ENCODE measurements at places on chromosomes 7 and 10.

- no peak for DNase-seq
Observed at GRCh38 chr7:157596471-157596870, 259.7 kb downstream of the DNAJB6 start.

DNA sequence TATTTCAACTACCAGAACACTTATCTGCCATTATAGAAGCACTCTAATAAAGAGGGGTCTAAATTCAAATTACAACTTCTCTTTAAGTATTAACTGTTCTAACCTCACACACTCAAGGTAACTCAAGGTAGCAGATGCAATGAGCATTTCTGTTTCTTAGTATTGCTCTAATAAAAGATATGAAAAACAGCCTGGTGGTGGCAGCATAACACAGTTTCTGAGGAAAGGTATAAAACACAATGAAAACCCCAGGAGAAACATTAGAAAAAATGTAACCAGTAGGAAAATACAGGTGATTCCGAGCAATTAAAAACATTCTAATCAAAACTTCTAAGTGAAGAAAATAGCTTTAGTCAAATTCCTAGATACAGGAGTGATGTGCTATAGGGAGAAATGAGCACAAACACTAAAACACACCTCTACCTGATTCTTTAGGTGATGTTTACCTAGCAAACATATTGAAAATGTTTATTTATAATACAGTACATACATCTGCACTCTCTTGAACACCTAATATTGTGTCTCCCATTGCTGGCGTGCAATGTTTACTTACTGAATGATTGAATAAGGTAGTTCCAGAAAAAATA lies 3.5 kb downstream of the MKRN1 start:
- peak; percentile 10 for DNase-seq

DNA sequence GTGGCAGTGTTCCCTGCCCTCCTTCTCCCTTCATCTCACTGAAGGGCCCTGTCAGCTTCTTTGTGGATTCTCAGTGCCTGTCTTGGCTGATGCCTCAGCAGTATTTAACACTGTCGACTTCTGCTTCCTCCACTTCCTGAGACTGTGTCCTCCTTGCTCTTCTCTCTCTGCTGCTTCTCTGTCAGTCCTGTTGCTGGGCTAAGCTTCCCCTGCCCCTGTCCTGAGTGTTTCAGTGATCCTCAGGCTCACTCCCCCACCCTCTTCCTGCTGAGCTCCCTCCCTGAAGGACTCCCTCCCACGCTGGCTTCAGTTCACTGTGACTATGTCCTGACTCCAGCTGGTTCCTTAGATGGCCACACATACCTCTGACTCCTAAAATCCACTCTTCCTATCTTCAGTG lies 64.9 kb downstream of the CREM start:
- no peak for DNase-seq

DNA sequence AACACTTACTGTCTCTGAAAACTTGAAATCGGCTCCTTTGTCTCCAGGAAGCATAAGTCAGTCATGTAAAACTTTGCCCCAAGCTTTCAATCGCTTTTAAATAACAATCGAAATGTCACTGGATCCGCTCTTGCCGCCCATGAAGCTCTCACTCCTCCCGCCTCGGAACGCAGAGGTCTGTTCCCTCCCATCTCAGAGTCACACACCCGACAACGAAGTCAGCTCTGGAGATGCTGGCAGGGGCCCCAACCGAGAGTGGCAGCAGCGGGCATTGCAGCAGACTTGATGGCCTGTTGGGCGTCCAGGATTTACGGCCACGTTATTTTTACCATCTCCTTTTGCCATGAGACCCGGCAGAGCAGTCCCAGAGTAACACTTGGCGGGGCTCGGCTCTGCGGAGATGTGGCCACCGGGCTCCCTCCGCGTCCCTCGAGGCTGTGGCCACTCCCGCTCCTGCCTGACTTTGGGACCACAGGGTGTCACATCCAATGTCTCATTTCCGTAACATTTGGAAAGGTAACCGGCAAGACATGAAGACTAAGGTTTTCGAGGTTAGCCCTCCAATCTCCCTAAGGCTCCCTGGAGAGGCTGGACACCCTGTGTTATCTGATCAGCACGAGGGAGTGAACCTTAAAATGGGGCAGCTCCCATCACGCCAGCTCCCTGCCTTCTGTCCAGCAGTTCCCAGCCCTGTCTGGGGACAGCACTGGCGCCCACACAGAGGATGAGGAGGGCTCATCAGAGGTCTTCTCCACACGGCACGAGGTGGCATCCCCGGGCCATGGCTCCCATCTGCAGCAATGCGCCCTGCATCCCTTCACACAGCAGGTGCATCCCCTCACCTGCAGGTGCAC lies 62.8 kb upstream of the ADGRA1 start:
- no peak for DNase-seq

DNA sequence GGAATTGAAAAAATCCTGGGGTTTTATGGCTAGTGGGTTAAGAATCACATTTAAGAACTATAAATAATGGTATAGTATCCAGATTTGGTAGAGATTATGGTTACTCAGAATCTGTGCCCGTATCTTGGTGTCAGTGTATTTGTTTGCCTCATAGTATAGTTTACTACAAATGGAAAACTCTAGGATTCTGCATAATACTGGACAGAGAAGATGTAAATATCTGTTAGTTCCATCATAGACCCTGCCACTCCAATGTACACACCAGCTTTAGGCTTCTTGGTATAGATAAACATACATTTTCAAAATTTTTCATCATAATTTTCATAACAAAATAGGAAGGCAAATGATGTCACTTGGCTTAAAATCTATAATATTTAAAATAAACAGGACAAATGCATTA lies 108.1 kb downstream of the CFTR start:
- DNase-seq, result no peak

- no peak for DNase-seq
Observed at GRCh38 chr7:105376908-105377533, 11.7 kb downstream of the SRPK2 start.

DNA sequence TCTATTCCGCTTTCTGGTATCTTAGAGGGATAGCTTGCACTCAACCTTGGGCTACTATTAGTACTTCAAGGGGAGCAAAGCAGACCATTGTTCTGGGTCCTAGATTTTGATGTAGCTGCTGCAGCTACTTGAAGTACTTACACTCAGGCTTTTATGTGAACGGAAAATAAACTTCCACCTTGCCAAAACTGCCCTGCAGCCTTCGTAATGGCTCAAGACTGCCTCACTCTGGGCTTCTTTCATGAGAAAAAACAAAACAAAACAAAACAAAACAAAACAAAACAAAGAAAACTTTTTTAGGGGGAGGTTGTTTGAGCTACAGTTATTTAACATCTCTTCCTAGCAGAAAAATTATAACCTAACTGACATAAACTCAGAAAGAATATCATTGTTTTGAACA lies 19.4 kb upstream of the EPHB6 start:
- no peak for DNase-seq

- no peak for DNase-seq
Observed at GRCh38 chr7:92423710-92424131, 23.6 kb upstream of the GATAD1 start.

GRCh38 chr10:69633673-69634635 lies 3.9 kb downstream of the FAM241B start:
- DNase-seq, result no peak

- no peak for DNase-seq
Observed at GRCh38 chr10:86340991-86341260, 25.7 kb downstream of the GRID1 start.

GRCh38 chr10:85235258-85235657 lies 906.9 kb downstream of the CCSER2 start:
- DNase-seq, result no peak

DNA sequence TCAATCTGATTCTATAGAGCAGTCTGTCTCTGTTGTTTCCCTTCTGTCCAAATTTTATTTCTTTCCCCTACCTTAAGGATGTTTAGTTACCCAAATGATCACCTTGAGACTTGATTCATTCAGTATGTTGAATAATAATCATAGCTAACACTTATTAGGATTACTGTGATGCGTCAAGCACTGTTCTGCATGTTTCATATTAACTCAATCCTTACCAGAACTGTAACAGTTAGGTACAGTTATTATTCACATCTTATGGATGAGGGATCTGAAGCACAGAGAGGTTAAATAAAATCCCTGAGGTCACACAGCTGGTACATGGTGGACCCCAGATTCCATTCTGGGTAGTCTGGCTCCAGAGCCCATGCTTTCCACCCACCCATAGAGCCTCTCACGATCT lies 97.9 kb upstream of the SAMD8 start:
- DNase-seq, result no peak

GRCh38 chr7:107194052-107194451 lies 25.2 kb downstream of the HBP1 start:
- no peak for DNase-seq
